Hematopoietic multipotent progenitor cell (in vitro differentiated cells): ENCODE measurements at places on chromosomes 6 and 20. TPM values are rescaled to one million over a fixed set of nuclear protein-coding genes. Genes with fewer than 3 reads are reported as not detected.

DNA sequence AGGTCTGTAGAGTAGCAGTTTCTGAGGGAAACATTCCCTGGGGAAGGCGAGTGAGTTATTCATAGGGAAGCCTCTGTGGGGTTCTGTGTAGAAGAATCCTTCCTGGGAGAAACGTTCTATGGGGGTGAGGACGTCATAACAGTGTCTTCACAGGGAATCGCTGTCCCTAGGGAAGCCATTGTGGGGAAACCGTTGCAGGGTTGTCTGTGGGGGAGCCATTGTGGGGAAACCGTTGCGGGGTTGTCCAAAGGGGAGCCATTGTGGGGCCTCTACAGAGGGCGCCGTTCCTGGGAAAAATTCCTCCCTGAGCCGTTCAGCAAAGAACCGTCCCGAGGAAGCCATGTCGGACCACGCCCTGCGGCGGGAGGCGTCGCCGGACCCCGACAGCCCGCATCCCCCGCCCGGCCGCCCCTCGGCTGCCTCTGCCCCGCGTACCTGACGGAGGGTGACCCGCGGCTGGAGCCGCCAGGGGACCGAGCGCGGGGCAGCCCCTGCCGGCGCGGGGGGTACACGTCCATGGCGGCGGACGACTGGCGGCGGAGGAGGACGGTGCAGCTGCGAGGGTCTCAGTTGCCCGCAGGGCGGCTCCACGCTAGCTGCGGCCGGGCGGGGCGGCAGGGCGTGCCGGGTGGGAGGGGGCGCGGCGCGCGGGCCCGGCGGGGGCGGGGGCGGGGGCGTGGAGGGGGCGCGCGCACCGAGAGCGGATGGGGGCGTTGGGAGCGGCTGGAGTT is at the start of gene DNAAF9:
Gene DNAAF9 (minus strand): TSS at position 630 of the 731 bp plus-strand sequence. CDS start 112 bp downstream, at position 518.
- DNase-seq: no peak

DNA sequence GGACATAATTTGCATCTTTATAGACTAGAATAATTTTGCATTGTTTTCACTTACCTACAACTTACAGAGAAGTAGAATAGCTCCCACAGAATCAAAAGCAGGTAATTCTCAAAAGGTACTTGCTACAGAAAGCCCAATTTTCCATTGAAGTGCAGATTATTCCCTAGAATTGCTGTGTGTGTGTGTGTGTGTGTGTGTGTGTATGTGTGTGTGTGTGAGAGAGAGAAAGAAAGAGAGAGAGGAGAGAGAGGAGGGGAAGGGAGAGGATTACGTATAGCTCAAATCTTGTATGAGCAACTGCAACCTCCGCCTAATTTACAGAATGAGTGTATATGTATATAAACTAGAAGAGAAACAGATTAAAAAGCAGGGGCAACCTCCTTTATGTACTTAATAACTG is 68.0 kb downstream of the DOK5 start:
- no peak for DNase-seq

DNA sequence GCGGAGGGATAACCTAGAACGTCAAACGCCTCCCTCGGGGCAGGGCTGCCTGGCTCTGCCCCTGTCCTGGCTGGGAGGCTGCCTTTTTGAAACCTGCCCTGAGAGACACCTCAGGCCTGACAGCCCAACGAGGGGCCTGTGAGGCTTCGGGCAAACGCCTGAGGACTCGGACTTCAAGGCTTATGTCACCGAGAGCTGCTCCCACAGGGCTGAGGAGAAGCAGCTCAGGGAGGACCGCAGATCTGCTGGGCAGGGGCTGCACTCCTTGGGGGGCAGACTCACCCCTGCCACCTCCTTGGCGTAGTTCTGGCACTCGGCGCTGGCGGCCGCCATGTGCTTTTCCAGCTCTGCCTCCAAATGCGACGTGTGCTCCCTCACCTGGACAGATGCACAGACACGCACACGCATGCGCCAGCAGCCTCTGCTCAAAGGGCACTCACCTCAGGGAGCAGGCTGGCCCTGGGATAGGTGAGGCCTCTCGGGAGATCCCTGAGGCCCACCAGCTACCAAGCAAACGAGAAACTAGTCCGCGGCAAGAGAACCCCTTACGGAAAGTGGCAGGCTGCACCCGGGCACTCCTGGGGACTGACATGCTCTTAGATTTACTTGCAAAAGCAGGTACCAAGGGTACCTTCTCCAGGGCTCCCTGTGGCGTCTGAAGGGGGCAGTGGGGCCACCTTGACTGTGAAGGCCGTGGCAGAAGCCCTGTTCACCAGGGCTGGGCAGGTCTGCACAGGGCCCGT is 49.6 kb downstream of the DSTN start:
- no peak for DNase-seq

- peak; percentile 72 for DNase-seq
Measured at GRCh38 chr20:36754656-36755222, 8.8 kb upstream of the NDRG3 start.

DNA sequence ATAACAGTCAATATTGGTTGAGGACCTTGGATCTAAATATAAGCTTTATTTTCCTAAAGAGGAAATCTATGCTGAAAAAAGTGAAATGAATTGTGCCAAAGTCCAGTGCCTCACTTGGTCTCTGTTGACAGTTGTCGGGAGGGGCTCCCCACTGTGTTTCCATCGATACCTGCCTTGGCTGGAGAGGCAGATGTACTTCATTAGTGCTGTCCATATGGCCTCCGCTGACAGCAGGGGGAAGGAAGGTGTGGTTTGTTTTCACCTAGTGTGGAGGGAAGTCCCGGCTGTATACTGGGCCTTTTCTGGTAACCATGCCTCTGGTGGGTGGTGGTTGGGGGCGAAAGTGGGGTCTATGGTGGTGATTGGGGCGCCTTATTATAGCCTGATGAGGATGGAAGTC is 42.7 kb downstream of the CD2AP start:
- DNase-seq: no peak

DNA sequence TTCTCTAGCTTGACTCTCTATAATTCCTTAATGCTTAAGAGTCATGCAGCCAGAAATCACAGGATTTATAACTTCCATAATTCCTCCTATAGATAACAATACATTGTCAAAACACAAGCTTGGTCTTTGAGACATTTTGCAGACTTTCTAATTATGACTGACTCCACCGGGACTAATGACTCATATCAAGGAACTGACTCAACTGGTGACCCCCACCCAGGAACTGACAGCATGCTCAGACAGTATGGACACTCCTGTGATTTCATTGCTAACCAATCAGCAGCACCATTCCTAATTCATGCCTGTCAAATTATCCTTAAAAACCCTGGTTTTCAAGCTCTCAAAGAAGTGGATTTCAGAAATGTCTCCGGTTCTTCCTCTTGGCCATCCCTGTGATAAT is 670.5 kb upstream of the IMPG1 start:
- no peak for DNase-seq

- no peak for DNase-seq
Measured at GRCh38 chr6:130849594-130849993, 22.4 kb downstream of the SMLR1 start.

- DNase-seq: no peak
Measured at GRCh38 chr6:106527979-106528378, 101.3 kb downstream of the RTN4IP1 start.

DNA sequence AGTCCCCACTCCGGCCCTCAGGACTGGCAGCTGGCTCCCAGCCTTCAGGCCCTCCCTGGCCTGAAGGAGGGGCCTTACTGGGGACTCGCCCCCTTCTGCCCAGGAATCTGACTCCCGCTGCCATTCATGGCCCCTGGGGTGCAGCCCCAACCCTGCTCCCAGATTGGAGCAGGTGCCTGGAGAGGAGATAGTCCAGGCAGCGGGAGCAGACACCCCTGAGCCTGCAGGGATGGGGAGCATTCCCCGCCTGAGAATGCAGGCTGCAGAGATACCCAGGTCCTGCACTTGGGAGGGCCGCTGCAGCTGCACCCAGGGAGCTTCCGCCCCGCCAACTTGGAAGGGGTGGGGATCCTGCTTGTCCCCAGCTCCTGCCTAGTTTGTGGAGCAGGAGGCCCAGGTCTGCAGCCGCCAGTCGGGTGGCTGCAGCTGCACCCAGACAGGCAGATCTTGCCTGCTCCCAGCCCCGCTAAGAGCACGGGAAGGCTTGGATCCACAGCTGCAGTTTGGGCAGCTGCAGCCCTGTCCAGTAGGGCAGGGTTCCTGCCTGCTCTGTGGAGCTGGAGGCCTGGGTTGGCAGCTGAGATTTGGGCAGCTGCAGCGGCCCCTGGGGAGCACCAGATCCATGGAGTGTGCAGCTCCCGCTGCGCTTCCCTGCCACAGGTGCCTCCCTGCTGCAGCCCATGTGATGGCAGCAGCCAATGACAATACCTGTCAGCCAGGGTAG is 5.2 kb downstream of the GTSF1L start:
- DNase-seq: no peak

DNA sequence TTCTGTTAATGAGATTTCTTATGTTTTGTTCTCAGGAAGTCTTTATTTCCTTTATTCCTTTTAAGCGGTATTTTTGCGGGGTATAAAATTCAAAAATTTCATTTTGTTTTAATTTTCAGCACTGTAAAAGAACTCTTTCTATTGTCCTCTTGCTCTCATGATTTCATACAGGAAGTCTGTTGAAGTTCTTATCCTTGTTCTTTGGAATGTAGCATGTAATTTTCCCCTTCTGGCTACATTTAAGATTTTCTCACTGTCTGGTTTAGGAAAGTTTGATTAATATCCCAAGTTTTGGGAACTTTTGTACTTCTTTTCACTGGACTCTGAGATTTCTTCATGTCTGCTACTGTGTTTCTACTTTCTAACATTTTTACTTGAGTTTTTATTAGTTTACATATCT is 581.4 kb upstream of the GJE1 start:
- no peak for DNase-seq

- no peak for DNase-seq
Measured at GRCh38 chr6:165819394-165819793, 156.4 kb upstream of the PDE10A start.

DNA sequence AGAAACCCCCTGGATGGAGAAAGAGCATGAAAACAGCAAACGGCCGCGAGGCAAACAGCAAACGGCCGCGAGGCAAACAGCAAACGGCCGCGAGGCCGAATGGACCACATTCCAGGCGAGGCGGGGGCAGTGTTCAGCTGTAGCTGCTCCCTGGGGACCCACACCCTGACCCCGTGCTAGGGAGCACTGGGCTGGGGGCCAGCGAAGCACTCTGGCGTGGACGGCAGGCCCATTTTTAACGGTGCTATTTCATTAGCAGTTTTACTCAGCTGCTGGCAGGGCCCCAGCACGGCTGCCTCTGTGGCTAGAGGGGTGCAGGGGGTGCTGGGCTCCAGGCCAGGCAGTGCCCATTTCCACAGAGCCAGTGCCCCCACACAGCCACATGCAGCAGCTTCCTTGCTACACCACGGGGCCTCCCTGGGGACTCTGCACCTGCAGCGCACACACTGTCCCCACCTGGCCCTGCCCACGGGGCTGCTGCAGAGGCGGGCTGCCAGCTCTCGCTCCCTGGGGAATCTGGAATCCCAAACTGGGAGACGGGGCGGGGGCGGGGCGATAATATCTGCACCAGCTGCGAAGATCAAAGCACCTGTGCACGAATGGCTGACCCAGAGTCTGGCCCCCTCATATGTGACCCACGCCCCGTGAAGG is 35.6 kb upstream of the SLCO4A1 start:
- DNase-seq: peak; percentile 22

DNA sequence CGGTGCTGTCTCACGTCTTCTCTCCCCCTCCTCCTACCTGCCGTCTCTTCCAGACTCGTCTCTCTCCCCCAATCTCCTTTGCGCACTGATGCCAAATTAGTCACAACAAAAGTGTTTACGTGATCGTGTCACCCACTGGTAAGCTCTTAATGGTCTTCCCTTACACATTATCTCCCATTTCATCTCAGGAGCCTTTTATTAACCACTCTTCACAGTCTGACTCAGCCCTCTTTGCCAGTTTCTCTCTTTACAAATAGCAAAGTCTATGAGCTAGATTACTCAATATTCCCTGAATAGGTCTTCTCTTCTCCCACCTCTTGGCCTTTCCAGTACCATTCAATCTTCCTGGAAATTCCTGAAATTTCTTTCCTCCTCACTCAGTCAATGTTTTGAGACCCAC is 247.0 kb downstream of the ESR1 start:
- no peak for DNase-seq

- DNase-seq: no peak
Measured at GRCh38 chr6:170185175-170185978, 105.5 kb downstream of the DLL1 start.

GRCh38 chr6:159114569-159114968 is 54.6 kb upstream of the FNDC1 start:
- DNase-seq: no peak

- no peak for DNase-seq
Measured at GRCh38 chr20:6740096-6740495, 27.4 kb upstream of the BMP2 start.

GRCh38 chr6:88586371-88587149 is 376.9 kb downstream of the RNGTT start:
- DNase-seq: no peak

DNA sequence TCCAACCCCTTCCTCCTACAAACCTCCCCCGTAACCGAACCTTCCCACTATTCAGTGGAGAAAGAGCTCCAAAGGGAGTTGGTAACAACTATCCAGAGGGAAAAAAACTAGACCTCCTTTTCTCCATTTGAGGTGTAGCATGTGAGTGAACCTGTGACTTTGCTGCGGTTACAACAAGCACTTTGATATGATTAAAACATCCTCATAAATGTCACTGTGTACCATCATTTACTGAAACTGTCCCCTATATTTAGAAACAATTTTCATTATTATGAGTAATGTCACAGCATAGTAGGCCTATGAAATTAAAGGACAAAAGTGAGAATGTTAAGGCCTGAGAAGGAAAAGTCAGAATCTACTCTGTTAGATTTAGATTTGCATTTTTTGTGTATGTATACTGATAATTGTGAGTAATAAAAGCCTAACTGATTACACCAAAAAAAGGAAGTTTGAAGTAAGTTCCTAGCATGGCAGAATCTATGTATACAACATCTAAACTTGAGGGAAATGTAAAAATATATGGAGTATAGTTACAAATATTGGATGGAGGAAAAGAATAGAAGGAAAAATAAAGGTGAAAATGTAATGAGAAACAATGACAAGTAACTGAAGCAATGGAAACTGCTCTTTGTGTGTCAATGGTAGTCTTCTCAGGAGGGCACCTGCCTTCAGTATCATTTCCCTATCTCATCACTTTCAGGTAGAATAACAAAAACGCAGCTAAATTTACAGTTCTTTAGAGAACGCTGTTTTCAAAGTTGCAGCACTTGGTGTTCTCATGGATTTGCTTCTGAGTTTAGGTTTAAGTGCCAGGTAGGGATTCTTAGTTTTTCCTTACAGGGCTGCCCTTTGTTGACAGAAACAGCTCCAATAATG is 145.9 kb downstream of the IMPG1 start:
- no peak for DNase-seq

DNA sequence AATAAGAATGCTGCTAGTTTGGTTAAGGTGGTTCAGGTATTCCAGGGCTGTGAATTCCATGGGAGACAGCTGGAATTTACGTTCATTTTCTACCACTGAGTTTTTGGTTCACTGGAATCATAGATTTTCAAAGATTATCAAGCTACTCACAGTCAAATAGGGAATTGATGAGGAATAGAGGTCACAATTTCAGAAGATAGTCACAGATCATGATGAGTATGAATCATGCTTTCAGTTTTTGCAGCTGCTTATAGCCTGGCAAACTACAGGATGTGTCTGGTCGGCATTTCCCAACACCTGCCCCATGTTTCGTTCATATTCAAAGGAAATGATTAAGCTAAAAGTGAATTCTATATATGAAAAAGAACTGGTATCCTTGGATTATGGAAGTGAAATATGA is 58.7 kb downstream of the BCKDHB start:
- DNase-seq: peak; percentile 46

ARHGAP40 gene
- total RNA-seq: not detected

DLK2 gene
- 0.27 TPM for total RNA-seq
